Panc1 (cell line): ENCODE measurements at places on chromosomes 2 and 18. TPM values are rescaled to one million over a fixed set of nuclear protein-coding genes. Genes with fewer than 3 reads are reported as not detected.

DNA sequence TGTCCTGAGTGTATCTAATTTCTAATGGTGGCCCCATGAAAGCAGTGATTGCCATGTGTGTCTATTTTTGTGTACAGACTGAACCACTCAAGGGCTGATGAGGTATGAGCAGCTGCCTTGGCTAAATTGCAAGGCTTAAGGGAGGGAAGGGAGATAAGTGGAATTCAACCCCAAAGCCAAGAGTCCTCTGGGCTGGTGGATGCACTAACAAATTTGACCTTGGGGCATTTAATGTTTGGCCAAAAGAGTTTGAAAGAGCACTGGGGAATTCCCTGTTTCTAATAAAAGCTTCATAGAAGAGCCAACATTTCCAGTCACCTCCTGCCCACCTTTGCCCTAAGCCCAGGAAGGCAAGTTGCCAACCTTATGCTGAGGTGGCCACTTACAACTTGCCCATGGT, 172.1 kb downstream of the SETBP1 start:
- no peak for DNase-seq
- H3K4me3 ChIP-seq, result no peak overlapping the region
- no peaks in the 10 kb centered on the region for H3K4me1 ChIP-seq
- no peak overlapping the region for H3K27ac ChIP-seq
- H3K27me3 ChIP-seq, result no peaks in the 10 kb centered on the region
- no peaks in the 10 kb centered on the region for H3K36me3 ChIP-seq

The DYSF gene
- 0.31 TPM for total RNA-seq

GRCh38 chr18:23662309-23663263, at the start of gene ANKRD29:
ANKRD29 (minus strand) TSS chr18:23662911; CDS start chr18:23662730, 181 bp downstream.
- peak within 1 kb of the TSS; percentile 30 for H3K4me3 ChIP-seq
- no peak within 1 kb of the TSS for H3K27ac ChIP-seq
- H3K36me3 ChIP-seq, result no peaks in the 10 kb centered on the region
- peaks cover 5% of the 10 kb centered on the region for H3K4me1 ChIP-seq

The VWA3B gene
- total RNA-seq, result not detected

DNA sequence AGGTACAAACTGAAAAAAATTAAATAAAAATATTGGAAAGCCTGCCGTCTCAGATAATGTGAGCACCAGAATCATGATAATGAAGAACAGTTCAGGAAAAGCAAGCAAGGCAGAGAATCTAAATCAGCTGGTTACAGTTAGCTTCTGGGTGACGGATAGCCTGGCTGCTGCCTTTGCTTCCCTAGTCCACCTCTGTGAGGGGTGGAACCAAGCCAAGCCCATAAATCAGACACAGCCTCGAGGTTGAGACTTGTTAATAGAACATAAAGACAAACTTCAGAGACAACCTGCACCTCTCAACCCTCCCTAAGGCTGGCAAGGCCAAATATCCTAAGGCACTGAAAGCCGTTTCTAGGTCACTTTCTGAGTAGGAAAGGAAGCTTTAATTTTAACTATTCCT, 334.7 kb upstream of the SLC39A10 start:
- no peaks in the 10 kb centered on the region for H3K27me3 ChIP-seq
- peaks cover 16% of the 10 kb centered on the region; the same call in 1 of the 2 replicates for H3K4me1 ChIP-seq
- no peak overlapping the region for H3K4me3 ChIP-seq
- DNase-seq, result no peak
- H3K27ac ChIP-seq, result no peak overlapping the region; the same call in 1 of the 2 replicates
